Activated CD4-positive, alpha-beta T cell treated with anti-CD3 and anti-CD28 coated beads, Interleukin-2, Interleukin-6, amounts not matched to agents 100 ng/mL and 50 ng/mL, durations not matched to agents 16 hours and 8 hours (primary cell): ENCODE measurements at places on chromosomes 7 and 10.
A peak's percentile ranks its signal among the peaks of the same experiment; 100 is the strongest.

DNA sequence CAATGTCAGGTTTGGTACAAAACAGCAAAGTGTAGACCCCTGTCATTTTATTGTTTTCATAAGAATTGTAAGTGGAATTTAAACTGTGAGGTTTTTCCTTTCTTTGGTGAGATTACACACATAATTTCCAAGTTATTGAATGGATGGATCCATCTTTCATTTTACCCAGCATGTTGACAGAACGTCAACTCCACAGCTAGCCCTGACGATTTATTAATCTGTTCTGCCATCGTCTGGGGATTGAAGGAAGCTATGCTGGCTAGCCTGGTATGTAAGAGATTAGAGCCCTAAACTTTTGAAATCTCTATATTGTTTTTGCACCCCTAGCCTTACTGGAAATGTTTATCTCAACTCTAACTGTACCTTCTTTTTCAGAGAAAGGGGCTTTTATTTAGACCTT is 8.6 kb downstream of the WNT16 start:
- peak; percentile 14 for DNase-seq

GRCh38 chr7:147296986-147297385 is 1180.4 kb downstream of the CNTNAP2 start:
- DNase-seq, result no peak

- DNase-seq, result peak; percentile 65
Measured at GRCh38 chr7:107660381-107661080, at the start of gene SLC26A4. TSS of gene SLC26A4 (plus strand) at chr7:107660828. CDS start at chr7:107661642, 814 bp downstream.

DNA sequence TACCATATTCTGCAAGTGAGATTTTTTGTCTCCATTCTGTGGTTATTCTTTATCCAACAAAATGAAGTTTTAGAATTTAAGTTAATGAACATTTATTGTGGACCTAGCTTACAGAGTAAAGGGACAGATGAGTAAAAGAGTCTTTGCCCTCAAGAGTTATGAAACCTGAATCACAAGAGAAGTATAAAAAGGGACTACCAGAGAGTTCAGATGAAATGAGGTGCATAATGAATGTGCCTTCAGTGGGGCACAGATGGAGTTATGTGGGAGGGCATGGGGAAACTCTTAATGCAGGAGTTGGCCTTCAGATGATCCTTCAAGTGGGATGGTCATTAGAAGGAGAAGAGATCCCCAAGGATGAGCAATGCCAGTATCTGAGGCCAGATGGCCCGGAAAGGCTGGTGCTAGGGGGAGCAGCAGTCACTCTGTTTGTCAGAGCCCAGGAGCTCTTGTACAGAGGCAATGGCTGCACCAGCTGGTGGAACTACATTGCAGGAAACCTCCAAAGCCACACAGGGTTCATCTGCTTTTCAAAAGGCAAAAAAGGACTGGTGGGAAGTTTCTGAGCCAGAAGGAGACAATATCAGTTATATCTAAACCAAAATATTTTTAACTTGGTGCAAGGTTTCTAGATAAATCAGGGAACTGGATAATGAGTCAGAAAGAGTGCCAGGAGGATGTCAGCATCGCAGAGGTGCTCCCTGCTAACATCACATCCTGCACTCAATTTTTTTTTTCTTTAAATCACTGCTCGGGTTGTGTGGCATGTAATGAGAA is 162.0 kb downstream of the KLF6 start:
- peak; percentile 68 for DNase-seq

- no peak for DNase-seq
Measured at GRCh38 chr10:13997650-13998049, 333.1 kb downstream of the FRMD4A start.

DNA sequence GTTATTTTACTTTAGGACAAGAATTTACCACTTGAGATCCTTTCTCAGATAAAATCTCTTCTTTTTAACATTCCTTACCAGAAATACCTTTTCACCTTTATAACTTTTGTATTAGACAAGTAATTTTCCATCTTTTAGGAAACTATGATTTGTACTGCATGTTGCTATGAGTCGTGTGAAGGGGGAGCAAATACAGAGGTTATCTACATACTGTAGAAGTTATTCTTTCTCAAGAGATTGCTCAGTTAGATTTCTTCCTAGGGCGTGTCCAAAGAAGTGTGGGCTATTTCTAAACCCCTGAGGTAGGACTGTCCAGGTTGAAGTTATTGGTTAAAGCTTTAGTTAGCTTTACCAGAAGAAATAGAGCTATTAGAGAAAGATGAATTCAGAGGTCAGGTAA is 30.2 kb upstream of the ARHGAP12 start:
- DNase-seq, result no peak

DNA sequence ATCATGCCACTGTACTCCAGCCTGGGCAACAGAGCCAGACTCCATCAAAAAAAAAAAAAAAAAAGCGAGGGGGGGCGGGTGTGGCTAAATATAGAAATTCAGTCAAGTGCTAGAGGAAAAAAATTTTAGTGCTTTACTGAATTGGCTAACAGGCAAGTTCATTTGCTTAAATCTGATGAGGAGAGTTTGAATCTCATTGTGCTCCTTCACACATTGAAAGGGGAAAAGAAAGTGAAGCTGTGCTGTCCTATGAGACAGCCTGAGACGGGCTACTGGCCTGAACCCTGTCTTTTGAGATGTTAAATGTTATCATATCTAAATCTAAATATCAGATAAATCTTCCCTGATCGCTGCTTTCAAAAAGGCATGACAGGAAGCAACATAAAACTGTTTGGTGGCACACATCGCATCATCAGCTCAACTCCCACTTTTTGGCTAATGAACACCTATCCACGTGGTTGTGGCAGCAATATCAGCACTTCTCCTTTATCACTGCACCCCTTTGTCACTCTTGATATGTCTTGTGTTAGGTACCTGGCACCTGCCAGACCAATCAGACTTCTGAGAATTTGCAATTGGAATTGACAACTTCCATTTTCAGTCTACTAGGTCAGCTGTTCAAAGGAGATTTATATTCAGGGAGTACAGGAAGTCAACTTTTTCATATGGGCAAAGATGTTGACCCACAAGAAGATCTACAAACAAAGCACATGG is 14.0 kb upstream of the IFIT1B start:
- no peak for DNase-seq
